ENCODE measurements at places on chromosomes 2 and 18.
A peak's percentile ranks its signal among the peaks of the same experiment; 100 is the strongest.

DNA sequence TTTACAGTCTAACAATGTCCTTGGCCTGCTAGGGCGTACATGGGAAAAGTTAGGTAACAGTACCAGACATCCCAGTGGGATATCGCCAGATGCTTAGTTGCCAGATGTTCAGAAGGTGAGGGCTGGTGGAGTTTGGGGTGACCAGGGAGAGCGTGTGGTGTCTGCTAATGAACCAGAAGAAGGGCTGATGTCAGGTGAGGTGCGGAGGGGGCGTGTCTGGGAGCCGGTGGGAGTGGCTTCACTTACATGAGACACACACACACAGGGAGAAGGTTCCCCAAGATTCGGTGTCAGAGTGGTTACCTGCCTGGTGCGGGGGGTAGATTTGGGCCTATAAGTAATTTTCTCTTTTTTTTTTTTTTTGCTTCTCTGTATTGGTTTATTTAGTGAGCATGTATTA is 12.2 kb downstream of the RAB31 start:
- DNase-seq, result no peak

DNA sequence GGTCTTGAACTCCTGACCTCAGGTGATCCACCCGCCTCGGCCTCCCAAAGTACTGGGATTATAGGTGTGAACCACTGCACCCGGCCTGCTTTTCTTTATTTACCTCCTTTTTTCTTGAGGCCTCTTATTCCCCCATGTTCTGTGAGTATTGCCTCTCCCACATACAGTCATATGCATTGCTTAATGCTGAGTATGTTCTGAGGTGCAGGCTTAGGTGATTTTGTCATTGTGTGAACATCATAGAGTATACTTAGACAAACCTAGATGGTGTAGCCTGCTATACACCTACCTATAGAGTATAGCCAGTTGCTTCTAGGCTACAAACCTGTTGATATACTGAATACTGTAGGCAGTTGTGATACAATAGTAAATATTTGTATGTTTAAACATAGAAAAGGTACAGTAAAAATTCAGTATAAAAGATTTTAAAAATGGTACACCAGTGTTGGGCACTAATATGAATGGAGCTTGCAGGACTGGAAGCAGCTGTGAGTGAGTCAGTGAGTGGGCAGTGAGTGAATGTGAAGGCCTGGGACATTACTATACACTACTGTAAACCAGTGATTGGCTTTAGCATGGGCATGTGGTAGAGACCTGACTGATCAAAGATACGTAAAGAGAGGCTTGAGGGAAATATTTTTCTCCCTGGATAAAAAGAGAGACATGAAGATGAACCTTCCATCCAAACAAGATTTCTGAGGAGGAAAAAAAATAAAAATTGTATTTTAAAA is 17.6 kb downstream of the SLC39A10 start:
- DNase-seq, result no peak

DNA sequence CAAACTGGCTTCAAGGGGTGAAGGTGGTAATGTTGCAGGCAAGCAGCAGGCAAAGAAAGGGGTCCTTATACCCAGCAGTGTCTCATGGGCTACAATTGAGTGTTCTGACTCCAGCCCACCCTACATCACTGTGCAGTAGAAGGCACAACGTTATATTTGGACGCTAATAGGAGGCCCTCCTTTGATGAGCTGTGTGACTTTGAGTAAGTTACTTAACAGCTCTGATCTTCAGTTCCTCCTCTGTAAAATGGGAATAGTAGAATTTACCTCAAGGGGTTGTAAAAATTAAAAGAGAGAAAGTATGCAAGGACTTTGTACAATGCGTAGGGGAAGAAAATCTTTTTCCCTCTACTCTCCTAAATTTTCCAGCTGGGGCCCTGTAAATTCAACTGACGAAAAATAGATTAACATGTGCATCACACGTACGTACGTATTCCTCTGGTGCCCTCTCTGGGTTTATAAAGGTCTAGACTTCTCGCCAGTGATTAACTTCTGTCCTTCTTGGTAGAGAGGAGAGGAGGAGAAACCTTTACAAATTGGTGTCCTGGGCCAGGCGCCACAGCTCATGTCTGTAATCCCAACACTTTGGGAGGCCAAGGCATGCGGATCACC is 57.6 kb upstream of the REL start:
- DNase-seq, result no peak

DNA sequence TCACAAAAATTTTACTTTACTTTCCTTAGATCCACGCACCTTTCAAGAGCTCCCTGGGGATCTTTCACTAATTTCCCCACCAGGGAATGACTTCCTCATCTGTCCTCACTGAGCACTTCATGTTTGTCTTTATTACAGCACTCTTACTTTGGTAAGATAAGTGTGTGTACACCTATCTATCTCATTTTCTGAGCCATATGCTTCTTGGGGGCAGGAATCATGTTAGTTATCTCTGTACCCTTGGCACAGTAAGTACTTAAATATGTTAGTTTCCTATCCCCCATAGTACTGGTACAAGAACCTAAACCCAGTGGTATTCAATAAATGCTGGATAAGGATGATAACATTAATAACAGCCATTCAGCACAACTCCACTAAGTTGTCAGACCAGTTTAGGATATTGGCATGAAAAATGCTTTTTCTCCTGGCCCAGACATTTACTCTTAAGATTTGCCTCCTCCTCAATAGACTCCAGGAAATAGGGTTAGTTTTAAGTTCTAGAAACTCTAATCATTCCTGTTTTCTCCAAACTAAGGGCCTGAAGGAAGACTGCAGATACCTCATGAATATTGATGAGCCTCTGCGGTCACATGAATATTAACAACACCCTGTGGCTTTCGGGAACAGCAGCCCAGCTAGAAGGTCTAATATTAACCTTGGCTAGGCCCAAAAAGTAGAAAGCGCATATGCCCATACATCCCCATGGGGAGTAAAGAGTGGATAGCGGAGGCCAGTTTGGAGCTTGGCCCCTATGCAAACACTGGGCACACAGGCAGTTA is 38.2 kb downstream of the NHEJ1 start:
- no peak for DNase-seq

DNA sequence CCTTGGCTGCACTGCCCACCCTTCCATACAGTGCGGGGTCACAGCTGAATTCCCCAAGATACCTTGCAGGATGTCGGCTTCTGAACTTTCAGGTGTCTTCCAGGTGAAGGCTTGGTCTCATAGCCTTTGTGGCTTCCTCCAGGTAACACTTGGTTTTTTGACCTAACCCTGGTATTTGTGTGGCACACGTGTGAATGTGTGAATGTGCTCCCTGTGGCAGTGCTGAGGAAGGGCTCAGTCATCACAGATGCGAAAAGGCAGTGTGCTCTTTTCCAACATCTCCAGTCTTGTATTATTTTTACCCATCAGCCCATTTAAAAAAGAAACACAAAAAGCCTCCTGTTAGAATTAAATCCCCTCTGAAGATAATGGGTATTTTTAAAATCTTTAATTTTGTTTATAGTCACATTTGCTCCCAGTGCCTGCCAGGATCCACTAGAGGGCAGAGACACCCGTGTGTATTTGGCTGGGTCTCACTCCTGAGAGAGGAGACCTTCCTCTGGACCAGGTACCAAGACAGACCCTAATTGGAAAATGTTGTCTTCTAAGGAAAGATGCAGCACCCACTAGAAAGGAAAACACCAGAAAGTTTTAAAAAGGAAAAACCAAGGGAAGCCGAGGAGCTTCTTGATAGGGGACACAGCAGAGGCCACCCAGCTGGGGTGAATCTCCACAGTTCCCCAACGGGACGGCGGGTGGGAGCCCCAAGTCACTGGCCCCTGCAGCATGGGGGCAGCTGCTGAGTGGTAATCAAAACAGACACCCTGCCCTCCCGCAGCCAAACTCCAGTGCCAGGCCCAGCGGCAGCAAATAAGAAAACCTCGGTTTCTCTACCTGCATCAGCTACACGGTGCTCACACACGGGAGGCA is 27.7 kb downstream of the FAM110C start:
- DNase-seq, result no peak

DNA sequence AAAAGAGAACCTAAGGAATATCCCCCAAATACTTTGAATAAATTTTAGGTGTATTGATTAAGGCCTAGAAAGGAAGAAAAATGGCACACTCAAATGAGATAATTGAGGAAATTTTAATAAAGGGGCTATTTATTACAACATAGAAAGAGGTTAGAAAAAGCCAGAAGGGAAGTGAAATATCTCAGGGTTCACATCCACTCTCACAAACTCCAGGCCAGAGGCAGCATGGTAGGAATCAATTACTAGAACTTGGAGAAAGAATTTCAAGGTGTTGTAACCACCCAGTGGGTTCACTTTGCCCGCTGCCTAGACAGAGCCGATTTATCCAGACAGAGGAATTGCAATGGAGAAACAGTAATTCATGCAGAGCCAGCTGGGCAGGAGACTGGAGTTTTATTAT is 617.5 kb upstream of the ACVR2A start:
- DNase-seq, result no peak

DNA sequence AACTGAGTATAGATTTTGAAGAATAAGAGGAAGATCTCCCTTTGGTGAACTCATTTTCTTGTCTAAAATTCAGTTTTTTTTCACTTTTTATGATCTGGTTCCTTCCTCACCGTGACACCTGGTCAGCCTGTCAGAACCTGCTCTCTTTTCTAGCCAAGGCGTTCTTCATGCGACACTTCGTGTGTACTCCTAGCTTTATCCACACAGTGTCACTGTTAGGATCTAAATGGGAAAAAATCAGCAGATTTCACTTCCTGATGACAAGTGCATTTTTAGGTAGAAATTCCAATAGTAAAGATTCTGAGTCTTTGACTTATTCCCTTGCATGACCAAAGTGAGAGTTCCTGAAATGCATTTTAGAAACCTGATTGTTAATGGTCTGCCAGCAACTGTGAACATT is 89.8 kb downstream of the KLHL14 start:
- DNase-seq, result no peak

DNA sequence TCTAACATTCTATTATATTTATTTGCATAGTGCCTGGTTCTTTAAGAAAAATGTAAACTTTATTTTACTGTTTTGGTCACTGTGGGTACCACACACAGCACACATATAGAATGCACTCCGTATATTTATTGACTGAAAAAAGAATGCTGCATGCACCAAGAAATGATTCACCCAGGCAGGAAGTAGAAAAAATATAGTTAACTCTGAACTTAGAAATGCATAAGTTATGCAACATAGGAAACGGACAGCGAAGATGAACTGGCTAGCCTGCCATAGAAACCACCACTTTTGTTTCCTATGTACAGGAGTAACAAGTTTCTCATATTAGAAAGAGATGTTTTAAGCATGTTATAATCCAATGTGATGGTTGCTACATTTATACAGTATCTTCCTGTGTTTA is 635.8 kb downstream of the DSC3 start:
- no peak for DNase-seq

DNA sequence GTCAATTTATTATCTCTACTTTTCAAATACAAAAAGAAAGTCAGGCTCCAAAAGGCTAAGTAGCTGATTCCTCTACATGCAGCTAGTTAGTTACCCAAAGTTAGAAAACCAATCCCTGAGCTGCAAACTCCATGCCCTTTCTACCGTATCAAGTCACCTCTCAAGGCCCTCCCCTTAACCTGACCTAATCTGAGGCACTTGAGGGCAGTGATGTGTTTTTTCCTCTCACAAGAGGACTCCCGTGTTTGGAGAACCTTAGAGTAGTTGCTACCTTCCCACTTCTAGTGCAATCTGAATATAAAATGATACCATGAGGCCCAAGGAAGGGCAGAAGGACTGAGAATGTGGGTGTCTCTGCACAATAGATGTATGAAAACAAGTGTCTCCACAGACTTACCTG is 907.9 kb upstream of the CELF4 start:
- DNase-seq, result no peak

DNA sequence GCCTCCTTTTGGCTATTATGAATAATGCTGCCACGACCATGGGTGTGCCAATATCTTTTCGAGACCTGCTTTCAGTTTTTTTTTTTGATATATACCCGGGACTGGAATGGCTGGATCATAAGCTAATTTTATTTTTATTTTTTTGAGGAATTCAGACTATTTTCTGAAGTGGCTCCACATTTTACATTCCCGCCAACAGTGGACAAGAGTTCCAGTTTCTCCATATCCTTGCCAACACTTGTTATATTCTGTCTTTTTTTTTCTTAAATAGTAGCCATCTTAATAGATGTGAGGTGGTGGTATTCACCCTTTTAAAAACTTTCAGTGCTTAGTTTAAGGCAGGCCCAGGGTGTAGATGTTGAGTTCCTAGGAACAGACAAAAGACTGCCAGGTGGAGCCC is 11.8 kb downstream of the LPIN1 start:
- DNase-seq, result no peak

- no peak for DNase-seq
Measured at GRCh38 chr18:44181951-44182747, 498.5 kb upstream of the SETBP1 start.

DNA sequence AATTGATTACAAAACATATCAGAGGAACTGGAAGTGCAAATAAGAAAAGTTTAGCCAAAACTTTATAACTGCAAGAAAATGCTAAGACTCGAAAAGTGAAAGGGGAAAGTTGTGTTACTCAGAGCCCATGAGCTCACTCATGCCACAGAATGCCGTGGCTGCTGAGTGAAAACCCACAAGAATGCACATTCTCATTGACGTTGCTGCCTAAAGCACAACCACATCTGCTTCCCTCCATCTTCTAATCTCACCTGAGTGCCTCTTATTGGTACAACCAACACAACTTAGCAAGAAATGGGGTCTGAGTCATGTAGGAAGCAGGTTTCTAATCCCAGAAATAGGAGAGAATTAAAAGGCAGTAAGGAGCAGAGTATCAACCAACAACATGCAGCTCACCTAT is 259.7 kb downstream of the LNPK start:
- DNase-seq, result no peak

- peak; percentile 54 for DNase-seq
Measured at GRCh38 chr2:99066075-99066958, 75.2 kb upstream of the C2orf15 start.

GRCh38 chr18:26409091-26409490 is 139.3 kb downstream of the KCTD1 start:
- no peak for DNase-seq

DNA sequence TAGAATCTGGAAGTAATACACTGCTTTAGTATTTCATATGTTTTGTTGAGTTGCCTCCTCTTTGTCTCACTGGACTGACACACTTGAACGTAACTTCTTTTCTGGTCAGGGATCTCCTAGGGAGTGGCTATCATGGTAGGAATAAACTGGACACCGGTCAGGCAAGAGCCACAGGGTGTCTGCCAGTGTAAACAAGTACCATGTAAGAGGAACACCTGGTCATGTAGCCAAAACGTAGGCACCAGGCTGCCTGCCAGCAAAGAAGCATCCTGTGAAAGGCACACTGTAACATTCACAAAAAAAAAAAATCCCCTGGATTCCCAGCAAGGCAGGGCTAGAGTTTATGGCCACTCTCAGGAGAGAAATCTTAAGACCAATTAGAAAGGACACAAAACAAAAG is 372.8 kb upstream of the RND3 start:
- DNase-seq, result no peak

- no peak for DNase-seq
Measured at GRCh38 chr2:15359716-15360531, 201.2 kb downstream of the NBAS start.

GRCh38 chr18:50475538-50476193 is 84.2 kb upstream of the MAPK4 start:
- no peak for DNase-seq

DNA sequence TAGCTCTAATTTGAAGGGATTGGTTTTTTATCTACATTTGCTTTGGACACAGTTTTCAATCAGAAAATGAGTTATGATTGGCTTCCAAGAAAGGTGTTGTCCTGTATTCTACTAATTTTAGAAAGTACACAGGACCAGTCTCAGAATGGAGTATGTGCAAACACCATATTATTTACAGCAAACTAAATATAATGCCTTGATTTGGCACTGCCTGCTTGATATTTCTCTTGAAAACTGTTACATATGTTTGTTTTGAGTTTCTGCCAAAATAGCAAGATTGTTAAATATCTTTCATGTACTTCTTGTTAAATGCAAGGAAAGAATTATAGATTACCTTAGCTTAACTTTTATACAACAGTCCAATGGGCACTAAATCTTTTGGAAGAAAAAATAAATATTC is 694.9 kb downstream of the KCNJ3 start:
- DNase-seq, result no peak
